Stimulated activated CD8-positive, alpha-beta memory T cell treated with anti-CD3 and anti-CD28 coated beads, Interleukin-4, amount 100 ng/mL, for 24 hours (primary cell): ENCODE measurements at places on chromosomes 5 and 9.

DNA sequence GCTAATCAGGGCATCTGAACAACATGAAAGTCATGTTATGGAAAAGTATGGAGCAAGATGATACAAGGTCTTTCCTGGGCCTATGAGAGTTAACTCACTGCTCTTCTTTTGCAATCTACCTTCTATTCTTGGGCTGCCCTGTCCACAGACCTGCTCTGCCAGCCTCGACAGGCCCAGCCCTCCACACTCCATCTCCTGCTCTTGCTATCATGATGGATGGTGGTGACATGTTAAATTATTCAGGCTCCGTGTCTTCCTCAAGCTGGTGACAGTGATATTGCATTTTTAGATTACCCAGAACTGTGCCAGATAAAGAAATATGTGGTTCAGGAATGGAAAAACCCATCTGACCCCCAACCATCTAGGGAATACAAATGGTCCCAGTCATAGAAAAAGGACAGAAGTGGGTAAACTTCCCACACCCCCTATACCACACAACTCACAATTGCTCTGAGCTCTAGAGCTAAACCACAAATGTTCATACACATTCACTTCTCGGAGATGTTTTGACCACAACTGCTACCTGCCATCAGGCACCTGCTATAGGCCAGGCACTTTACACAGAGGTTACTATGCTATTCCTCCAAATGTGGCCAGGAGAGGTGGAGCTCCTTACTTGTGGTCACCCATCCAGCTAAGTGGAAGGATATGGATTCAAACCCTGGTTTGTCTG is 311.3 kb downstream of the ASTN2 start:
- no peak for DNase-seq

GRCh38 chr9:7721291-7721690 is 78.3 kb downstream of the DMAC1 start:
- DNase-seq, result no peak

DNA sequence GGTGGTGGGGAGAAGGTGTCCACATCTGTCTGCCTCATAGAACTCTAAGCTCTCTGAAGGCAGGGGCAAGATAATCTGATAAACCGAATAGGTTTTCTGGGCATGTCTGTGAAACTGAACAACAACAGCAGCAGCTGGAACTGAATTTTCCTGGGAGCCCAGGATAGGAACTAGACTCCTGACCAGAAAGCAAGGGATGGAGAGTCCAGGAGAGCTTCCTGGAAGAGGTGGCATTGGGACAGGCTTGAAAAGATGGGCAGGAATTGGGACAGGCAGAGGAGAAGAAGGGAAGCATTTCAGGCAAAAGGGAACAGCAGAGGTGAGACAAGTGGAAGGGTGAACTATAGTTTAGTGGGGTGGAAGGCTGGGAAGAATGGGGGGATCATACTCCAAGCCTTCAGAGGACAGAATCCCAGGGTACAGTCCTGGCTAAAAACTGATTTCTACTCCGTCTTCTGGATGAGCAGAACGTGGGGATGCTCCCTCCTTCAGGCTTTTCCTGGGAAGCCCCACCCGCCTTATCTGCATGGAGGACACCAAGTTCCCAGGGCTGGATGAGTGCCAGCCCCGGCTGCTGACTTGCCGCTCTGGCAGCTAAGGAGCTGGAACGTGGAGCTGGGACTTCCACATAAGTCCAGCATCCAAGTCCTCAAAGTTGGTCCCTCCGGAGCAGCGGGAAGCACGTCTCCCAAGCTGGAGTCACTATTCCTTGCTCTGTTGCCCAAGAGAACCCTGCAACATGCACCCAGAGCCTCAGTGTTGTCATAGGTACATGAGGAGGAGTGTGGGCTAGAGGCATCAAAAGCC is 13.9 kb upstream of the KIF12 start:
- DNase-seq, result no peak

GRCh38 chr5:76544268-76544926 is 78.8 kb downstream of the F2RL2 start:
- DNase-seq, result no peak

- DNase-seq, result no peak
These were observed 35.8 kb downstream of the UBE2QL1 start for GRCh38 chr5:6484446-6484845.

- no peak for DNase-seq
These were observed 26.4 kb upstream of the TTC39B start for GRCh38 chr9:15333376-15333881.

- no peak for DNase-seq
These were observed 1029.1 kb upstream of the ACO1 start for GRCh38 chr9:31355159-31355882.

GRCh38 chr5:83354958-83355357 is 116.6 kb upstream of the VCAN start:
- DNase-seq, result no peak

DNA sequence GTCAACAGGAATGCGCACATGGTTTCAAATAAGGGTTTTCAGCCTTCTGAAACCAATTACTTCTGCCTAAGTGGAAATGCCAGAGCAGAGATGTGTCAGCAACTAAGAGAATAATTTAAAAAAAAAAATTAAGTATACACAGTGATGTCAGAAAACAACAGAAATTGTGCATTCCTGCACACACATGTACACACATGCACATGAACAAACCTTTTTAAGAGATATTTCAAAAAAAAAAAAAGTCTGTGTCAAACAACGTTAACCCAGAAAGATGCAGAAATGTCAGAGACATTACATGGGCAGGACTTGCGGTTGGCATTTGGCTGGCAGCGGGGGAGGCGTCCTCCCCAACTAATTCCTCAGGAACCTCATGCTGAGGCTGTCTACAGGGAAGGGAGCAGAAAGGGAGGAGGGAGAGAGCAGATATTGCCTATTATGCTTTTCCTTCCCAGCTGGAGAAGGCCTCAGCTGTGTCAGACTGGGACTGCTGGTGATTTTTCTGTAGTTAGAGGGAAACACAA is 536.9 kb upstream of the WWC1 start:
- DNase-seq, result no peak

- no peak for DNase-seq
These were observed 166.2 kb downstream of the AOPEP start for GRCh38 chr9:94892675-94893074.

GRCh38 chr5:108655750-108656450 is 91.8 kb upstream of the FER start:
- DNase-seq, result no peak

DNA sequence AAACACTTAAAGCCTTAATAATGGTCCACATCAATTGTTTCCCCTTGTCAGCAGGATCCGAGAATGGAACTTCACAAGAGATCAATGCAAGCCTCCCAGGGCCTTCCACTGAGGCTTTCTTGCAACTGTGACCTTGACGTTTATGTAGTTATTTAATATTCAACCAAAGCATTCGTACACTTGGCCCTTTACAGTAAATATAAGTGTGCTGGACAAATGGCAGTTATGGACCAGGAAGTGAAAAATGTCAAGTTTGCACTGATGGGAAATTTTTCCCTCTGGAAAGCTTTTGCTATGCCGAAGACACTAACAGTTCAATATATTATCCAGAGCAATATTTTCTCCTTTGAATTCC is 101.8 kb downstream of the TTLL11 start:
- no peak for DNase-seq

DNA sequence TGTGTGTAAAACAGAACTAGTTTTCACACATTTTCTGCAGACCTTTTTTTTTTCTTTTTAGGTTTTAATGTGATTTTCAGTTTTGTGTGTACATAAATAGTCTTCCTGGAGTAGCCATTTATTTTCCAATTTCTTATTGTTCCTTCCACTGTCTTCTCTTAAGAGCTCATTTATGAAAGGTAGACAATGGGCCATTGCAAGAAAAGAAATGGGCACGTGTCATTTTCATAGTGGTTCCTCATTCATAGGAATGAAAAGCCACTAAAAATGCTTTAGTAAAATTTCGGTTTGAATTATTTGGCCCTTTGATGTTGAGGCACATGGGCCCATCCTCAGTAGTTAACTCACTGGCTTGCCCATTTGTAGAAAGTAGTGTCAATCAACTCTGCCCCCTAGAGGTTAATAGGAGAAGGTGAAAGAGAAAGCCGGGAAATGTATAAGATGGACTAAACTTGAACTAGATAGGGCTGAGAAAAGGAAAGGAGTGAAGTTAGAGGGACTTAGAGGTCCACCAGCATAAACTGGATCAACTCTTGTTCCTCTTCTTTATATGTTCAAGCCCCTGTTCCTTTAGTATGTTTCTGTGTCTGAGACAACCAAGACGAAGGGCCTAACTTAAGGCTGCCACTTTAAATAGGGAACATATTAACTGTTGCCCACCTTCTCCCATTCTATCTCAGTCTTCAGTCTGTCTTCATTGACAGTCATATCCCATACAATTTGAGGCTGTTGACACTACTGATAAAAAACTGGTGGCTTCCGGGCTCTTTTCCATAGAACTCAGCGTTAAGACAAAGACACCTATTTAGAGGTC is 72.6 kb downstream of the SMARCA2 start:
- no peak for DNase-seq

GRCh38 chr9:118533850-118534249 is 829.6 kb downstream of the TLR4 start:
- DNase-seq, result no peak

GRCh38 chr9:121825031-121825691 is 173.7 kb downstream of the DAB2IP start:
- DNase-seq, result no peak

- DNase-seq, result no peak
These were observed 4.6 kb downstream of the BARHL1 start for GRCh38 chr9:132586830-132587591.

DNA sequence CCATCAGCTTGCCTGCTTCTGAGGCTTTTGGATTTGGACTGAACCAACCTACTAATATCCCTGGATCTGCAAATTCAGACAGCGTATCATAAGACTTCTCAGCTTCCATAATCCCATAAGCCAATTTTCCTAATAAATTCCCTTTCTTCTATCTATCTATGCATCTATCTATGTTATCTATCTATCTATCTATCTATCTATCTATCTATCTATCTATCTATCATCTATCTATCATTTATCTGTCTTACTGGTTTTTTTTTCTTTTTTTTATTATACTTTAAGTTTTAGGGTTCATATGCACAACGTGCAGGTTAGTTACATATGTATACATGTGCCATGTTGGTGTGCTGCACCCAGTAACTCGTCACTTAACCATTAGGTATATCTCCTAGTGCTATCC is 2045.4 kb upstream of the CDH6 start:
- DNase-seq, result no peak

GRCh38 chr9:106322706-106323245 is 540.2 kb upstream of the ZNF462 start:
- DNase-seq, result no peak

- DNase-seq, result no peak
These were observed 12.3 kb downstream of the IFNA21 start for GRCh38 chr9:21154018-21154608.

DNA sequence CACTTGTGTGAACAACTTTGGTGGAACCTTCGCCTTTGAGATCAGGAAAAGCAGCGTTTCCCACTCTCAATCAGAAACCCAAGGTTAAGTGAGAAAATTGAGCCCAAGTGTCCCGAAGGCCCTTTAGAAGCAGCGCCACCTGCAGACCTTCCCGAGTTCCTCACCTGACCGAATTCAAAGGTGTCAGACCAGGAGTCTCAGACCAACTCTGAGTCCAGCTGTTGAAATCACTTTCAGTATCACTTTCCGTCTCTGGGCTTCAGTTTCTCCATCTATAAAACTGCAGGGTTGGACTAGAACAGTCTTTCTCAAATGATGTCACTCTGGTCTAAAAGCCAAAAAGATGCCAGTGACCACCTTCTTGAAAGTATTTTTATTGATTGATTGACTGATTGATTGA is 31.7 kb upstream of the GRHPR start:
- DNase-seq, result no peak

DNA sequence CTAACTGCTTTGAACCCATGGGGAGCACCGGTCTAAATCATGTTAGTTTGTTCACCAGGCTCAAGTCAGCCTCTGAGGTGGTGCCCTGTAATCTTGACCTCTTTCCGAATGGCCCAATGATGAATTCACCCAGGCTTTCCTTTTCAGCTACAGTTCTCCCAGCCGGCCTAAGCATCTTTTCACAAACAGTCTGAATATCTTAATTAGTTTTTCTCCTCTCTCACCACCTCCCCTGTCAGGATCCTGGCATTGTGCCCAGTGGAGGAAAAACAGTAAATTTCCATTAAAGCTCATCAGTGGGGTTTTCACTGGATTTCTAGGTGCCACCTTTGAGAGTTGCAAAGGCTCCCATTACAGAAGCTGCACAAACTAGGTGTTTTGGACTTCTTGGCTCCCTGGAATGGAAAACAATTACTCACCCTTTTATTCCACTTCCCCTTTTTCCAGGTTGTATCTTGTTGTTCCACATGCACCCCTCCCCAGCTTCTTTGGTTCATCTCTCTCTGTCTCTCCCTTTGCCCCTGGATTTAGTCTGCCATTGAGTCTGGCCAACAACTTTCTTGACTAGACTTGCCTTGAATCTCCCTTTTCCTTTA is 69.4 kb upstream of the ADAMTSL1 start:
- DNase-seq, result no peak

DNA sequence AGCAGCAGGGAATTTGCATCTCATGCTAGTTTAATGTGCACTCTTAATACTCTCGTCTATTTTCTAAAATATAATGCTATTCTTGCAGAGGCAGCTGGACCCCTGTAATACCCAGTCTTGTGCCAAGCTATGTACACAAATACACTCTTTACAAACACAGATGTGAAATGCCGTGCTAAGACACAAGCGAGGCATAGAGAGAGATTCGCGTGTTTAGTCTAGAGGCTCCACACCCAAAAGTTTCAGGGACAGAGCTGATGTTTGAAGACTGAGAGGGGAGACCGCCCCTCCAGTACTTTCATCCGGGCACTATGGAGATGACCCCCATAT is 1.2 kb downstream of the DPYSL3 start:
- DNase-seq, result no peak
